DMS153 (cell line): ENCODE measurements at places on chromosomes 6 and 20.

GRCh38 chr6:57190140-57190539, 18.0 kb downstream of the BAG2 start:
- no peak for DNase-seq

- DNase-seq: no peak
These were observed 13.9 kb downstream of the GNL1 start for GRCh38 chr6:30542404-30542725.

GRCh38 chr6:82775361-82775760, 290.3 kb downstream of the UBE3D start:
- DNase-seq: no peak

- DNase-seq: peak; percentile 84
These were observed 619.0 kb downstream of the PHF3 start for GRCh38 chr6:64254558-64254957.

DNA sequence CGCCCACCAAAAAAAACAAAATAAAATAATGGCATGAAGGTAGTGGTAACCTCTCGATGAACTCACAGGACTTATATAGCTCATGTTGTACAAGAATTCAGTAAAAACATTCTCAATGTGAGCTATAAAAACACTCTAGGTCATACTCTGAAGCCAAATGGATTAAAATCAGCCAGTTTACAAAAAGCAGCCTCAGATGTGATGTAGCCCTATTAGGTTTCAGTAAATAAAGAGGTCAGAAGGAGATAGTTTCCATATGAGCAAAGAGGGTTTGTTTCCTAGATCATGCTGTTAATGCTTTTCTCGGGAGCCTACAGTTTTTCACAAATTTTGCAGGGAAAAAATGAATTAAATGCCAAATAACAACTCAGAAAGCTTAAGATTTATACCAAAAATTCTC, 319.5 kb upstream of the HSF2 start:
- no peak for DNase-seq

GRCh38 chr6:105492706-105493673, 90.1 kb upstream of the PREP start:
- no peak for DNase-seq

- DNase-seq: peak; percentile 26
These were observed 22.5 kb upstream of the C6orf58 start for GRCh38 chr6:127554435-127555006.

- no peak for DNase-seq
These were observed 205.4 kb upstream of the PCSK2 start for GRCh38 chr20:17021481-17021880.

- peak; percentile 81 for DNase-seq
These were observed 350.5 kb downstream of the ZFAND3 start for GRCh38 chr6:38169977-38170526.

DNA sequence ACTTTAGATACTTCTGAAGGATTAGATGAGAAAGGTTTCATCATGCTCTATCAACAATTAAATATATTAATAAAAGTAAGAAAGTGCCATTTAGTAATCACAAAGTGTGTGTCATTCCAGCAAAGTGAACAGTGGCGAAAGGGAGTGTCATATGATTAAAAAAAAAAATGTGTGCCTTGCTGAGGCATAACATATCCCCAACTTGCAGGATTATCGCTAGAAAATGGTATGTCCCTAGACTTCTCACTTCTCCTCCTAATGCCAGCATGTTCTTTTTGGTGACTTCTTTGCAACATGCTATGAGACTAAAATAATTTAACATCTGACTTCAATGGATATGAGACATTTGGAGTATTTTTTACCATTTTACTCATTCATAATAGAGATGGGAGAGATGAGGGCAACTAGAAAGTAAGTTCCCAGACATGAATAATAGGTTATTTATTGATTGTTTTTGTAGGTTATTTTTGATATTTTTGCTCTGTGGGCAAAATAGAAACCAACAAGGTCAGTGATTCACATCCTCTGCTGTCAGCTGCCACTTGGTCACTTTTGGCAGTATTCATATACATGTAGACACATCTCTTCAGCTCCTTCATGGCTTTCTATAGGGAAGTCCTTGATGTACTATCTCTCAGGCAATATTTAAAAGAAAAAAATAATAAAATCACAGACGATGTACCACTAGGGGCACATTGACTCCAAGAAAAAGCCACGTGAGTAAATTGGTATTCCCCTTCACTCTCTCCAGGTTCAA, 370.1 kb downstream of the BMP2 start:
- no peak for DNase-seq

- DNase-seq: no peak
These were observed 102.1 kb downstream of the FLRT3 start for GRCh38 chr20:14235355-14235754.

DNA sequence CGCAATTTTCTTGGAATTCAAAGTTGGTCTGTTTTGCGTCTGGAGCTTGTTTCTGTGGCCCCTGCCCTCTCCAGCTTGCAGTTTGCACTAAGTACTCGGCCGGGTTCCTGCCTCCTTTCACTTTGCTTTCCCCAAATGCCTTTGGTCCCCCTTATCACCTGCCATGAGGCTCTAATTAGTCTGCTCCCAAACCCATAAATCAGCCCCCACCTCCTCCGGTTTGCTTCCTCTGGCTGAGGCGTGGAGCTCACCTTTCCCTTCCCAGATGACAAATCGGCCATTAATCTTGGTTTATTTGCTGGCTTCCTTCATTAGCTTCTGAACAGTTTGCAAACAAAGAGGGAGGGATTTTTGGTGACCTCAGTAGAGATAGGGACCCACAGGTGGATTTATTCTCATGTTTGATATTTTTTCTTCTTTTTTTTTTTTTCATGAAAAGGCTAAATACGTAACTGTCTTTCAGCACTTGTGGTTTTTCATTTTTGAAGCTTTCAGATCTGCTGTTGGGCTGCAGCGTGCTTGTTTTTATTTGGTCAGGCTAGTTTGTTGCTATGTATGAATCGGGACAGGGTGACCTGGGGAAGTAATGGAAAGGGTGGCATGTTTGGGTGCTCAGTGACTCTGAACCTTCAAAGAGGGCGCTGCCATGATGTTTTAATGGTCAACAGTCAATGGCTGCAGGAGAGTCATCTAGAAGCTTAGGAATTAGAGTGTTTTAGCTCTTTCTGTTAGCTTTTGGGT, 121.7 kb upstream of the JAG1 start:
- peak; percentile 57 for DNase-seq

GRCh38 chr20:46985671-46986070, 91.0 kb downstream of the EYA2 start:
- no peak for DNase-seq

- DNase-seq: peak; percentile 66
These were observed 328.5 kb upstream of the PRDM1 start for GRCh38 chr6:105757512-105758200.

GRCh38 chr6:26366504-26366903, 1.5 kb downstream of the BTN3A2 start:
- no peak for DNase-seq

GRCh38 chr6:37272834-37273566, 15.1 kb upstream of the TMEM217 start:
- DNase-seq: no peak

GRCh38 chr6:2028457-2029038, 216.9 kb downstream of the GMDS start:
- DNase-seq: peak; percentile 28
